ENCODE measurements at places on chromosomes 13 and 19.

DNA sequence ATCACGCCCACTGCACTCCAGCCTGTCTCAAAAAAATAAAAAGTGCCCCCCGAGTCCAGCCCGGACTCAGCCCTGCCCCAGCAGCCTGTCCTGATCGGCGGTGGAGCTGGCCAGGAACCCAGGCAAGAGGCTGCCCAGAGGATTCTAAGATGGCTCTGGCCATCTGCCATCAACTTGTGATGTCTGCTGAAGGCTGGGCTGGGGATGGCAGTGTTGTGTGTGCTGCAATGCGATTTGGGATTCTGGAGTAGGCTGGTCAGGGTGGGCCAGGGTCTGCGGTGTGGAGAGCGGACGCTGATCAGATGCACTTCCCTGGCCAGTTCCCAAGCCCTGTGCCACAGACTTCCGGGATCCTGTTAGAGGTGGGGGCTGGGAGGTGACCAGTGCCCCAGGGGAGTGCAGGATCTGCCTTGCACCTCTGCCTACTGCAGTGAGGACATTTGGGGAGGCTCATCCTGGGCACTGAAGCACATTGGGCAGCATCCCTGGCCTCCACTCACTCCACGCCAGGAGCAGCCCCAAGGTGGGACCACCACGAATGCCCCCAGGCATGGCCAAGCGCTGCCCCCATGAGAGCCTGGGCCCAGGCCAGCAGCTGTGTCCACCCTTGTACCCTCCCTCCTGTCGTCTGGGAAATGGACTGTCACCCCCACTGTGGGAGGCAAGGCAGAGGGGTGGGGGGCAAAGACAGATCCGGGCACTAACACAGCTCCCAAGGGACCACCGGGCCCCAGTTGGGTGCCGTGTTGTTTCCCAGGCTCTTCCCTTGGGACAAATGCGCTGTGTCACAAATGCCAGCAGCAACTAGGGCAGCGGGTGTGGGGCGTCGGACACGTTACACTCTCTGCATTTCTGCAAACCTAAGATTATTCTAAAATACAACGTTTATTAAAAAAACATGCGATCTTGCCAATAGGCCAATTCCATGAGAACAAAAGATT is 3.4 kb upstream of the TBXA2R start:
- DNase-seq, result no peak

GRCh38 chr19:5993648-5994358 is 15.9 kb upstream of the RANBP3 start:
- DNase-seq, result no peak

- DNase-seq, result no peak
These were observed 74.8 kb upstream of the ZNF835 start for GRCh38 chr19:56746367-56746766.

GRCh38 chr19:37413313-37414084 is 42.6 kb downstream of the ZNF527 start:
- no peak for DNase-seq

- DNase-seq, result peak; percentile 20
These were observed 51.5 kb downstream of the SKA3 start for GRCh38 chr13:21124852-21125251.

GRCh38 chr13:39916330-39916729 is 260.9 kb downstream of the COG6 start:
- no peak for DNase-seq

GRCh38 chr19:10816691-10817090 is 19.3 kb downstream of the TMED1 start:
- DNase-seq, result no peak

DNA sequence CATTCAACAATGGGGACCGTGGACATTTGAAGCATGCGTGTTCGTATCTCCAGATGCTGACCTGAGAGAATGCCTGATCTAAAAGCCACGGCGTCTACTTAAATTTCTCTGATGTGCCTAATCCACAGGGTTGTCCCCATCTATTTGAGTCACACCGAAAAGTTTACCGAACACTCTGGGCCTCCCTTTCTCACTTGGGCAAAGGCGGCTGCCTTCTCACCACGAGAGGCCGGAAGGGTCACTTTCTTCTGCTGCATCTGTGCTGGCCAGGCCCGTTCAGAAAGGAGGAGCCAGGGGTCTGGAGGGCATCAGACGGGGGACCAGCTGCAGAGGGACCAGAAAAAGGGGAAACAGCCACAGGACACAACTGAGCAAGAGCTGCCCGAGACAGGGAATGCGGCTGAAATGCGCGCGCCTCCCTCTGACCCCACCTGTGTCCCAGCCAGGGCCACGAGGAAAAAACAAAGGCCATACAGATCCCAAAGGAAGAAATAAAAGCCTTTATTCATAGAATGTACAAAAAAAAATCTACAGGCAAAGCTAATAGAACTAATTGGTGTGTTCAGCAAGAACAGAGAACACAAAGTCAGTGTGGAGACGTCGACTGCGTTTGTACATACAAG is 71.3 kb upstream of the C13orf46 start:
- DNase-seq, result no peak

DNA sequence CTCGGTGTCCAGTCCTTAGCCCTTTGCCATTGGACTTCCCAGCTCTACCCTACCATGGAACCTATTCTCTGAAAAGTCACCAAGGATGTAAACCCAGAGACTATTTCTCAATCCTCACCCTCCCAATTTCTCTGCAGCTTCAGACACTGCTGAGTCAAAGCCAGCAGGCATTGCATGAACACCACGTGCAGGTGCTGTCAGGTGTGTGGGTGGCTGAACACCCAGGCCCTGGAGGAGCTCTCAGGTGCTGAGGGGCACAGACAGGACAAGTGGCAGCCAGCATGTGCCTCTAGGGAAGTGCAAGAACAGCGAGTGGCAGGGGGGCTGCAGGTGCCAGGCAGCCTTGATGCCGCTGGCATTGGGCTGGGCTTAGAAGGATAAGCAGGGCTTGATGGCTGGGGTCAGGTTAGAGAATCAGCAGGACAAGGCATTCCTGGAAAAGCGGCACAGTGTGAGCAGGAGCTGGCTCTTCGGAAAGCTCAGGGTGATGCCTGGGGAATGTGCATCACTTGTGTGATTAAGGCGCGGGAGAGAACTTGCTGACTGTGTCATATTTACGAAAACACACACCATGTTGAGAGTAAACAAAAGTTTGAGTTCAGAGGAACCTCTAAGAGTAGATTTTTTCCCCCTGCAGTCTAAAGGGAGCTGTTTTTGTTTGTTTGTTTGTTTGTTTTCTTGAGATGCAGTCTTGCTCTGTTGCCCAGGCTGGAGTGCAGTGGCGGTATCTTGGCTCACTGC is 83.8 kb downstream of the LNX2 start:
- DNase-seq, result no peak

DNA sequence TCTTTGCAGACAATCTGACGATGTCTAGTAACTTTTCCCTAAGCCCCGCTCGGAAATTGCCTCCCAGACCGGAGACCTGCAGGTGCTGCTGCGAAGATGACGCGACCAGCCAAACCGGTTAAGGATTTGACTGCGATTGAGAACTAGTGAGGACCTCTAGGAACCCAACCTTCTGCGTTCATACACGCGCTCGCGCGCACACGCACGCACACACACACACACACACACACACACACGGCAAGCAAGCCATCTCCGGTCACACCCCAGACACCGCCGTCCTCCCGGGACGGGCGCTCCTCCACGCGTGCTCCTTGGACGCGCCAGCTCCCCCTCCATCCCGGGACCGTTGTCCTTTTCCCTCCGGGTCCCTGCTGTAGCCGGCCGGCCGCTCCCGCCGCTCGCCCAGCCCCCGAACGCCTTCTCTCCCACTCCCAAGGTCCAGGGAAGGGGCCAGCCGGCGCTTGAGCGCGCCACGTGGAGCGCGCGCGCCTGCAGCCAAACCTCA is 1.2 kb downstream of the TBC1D4 start:
- no peak for DNase-seq

GRCh38 chr19:33390101-33390907 is 16.8 kb downstream of the CEBPG start:
- DNase-seq, result no peak

- no peak for DNase-seq
These were observed 6.8 kb downstream of the ZNF134 start for GRCh38 chr19:57620673-57621348.

- no peak for DNase-seq
These were observed 424.4 kb downstream of the FGF14 start for GRCh38 chr13:101977475-101977874.

DNA sequence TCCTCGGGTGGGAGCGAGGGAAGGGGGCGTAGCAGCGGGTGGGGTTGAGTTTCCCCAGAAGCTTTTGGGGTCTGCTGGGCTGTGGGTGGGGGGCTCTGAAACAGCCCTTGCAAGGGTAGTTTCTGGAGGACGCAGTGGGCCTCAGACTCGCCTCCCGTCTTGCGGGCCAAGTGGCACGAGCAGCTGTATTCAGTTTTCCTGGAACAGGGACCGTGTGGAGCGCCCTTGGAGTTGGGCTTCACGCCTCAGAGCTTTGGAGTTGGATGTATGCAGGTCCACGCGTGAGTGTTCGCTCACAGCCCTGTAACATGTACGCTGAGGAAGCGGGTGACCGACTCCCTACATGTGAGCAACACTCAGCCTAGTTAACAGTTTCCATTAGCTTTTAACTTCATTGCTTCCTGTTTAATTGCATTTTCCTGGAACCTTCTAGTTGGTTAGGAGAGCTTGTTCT is 603 bp downstream of the TM9SF2 start:
- no peak for DNase-seq

- no peak for DNase-seq
These were observed 811 bp downstream of the ARMC6 start for GRCh38 chr19:19034204-19034624.

GRCh38 chr13:110005563-110005962 is 219.2 kb upstream of the IRS2 start:
- DNase-seq, result no peak

GRCh38 chr19:16380943-16381755 is 56.5 kb downstream of the KLF2 start:
- no peak for DNase-seq

- no peak for DNase-seq
These were observed 3.8 kb downstream of the ZAR1L start for GRCh38 chr13:32311188-32311897.

- no peak for DNase-seq
These were observed 312.5 kb downstream of the DCLK1 start for GRCh38 chr13:35818633-35819067.

DNA sequence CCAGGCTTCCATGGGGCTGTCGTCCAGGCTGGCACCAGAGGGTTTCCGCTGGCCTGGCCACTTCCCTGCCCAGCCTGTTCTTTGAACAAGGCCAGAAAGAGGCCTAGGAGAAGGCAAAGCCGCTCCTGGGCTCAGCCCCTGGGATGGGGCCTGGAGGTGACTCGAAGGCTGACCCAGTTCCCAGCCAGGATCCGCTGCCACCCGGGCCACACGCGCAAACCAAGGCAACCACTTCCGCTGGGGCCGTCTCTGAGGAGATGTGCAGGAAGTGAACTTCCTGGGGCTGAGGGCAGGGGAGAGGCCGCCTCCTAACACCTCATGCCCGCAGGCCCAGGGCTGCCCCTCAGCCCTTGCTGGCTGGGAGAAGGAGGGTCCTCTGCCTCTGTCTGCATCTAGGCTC is 15.2 kb downstream of the PLEKHF1 start:
- no peak for DNase-seq

Data from NCI-H2081 treated with DMSO at 0.1 percent for 48 hours (cell line).